ENCODE measurements at places on chromosomes 12 and 14.

- DNase-seq, result no peak
Measured at GRCh38 chr12:44465139-44465538, 411.0 kb downstream of the NELL2 start.

GRCh38 chr12:130555628-130556485 is 160.2 kb downstream of the RIMBP2 start:
- DNase-seq, result no peak

DNA sequence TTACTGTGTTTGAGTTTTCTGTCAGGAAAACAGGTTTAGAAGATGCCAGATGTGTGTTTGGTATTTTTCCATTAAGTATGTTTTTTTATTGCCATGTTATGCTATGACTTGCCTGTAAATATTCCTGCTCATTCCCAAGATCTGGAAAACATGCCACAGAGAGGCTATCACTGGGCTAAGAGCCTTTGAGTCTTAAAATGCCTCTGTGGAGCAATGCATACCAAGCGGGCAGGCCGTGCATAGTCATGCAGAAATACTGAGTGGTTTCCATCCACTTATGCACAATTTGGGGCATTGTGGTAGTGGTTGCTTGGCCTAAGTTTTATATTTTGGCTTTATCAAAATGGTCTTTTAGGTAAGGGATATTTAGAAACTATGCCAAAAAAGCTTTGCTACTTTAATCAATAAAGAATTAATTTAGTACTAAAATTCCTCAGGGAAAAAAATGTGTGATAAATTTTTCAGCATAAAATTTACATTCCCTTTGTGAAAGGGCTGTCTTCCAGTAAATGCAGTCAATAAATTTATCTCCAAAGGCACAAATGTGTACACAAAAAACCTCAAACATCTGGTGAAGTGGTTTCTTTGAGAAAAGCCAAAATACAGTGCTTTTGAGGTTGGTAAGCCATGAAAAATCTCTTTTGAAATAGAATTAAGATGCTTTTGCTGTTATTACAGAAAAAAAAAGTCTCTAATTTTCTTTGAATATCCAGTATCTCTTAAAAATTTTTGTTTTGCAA is 341.3 kb upstream of the FBXO33 start:
- DNase-seq, result no peak

DNA sequence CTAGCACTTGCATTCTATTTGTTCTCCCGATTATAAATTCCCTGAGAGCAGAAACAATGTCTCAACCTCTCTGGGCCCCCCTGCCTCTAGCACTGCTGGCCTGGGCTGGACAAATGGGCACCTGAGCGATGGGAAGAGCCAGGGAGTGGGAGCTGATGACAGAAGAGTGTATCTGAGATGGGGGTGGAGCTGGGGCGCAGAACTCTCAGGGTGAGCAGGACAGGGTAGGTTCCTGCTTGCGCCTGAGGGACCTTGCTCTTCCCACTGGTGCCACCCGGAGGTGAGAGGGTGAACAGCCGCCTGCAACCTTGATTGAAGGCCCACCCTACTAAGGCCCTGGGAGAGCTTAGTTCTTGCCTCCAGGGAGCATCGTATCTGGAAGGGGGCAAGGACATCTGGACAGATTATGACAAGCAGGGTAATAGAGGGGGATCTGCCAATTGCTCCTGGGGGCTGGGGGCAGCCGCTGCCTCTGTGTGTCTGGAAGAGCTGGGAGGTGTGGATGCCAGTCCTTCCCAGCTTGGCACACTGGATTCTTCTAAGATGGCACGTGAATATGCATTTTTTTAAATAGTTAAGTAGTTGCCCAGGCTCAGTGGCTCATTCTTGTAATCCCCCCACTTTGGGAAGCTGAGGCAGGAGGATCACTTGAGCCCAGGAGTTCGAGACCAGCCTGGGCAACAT is 43.0 kb upstream of the TSPAN9 start:
- peak; percentile 74 for DNase-seq

GRCh38 chr12:48221645-48222044 is 18.6 kb upstream of the OR10AD1 start:
- DNase-seq, result no peak

DNA sequence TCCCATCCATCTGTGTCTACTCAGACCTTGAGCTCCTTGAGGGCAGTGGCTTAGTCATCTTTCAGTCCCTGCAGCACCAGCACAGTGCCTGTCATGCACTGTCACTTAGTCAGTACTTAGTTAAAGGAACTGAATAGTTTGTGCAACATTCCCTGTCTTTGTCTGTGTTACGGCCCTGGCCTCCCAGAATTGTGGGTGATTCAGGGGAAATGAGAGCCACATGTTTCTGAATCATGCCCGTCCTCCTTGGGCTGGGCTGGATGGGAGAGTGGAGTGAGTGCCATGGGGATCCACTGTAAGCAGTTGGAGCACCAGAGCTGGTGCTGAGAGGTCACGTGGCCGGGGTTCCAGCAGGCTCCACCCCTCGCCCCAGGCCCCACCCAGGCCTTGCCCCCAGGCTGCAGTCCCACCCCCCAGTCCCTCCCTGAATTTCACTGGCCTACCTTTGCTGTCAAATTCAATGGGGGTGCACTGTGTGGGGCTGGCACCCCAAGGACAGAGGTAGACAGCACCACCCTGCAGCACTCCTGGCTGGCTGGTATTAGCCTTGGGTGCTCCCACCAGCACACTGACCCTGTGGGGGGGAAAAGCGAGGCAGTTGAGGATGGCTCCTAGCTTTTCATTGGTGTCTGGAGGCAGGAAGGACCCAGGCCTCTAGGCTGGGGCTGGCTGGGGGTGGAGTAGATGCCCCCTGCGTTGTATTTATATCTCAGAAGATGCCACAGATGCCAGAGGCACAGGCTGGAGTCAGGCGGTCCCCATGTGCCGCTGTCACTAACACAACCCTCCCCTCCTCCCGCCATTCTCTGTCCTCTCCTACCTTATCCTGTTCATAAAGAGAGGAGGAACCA is 7.5 kb downstream of the ITGA5 start:
- peak; percentile 99 for DNase-seq

DNA sequence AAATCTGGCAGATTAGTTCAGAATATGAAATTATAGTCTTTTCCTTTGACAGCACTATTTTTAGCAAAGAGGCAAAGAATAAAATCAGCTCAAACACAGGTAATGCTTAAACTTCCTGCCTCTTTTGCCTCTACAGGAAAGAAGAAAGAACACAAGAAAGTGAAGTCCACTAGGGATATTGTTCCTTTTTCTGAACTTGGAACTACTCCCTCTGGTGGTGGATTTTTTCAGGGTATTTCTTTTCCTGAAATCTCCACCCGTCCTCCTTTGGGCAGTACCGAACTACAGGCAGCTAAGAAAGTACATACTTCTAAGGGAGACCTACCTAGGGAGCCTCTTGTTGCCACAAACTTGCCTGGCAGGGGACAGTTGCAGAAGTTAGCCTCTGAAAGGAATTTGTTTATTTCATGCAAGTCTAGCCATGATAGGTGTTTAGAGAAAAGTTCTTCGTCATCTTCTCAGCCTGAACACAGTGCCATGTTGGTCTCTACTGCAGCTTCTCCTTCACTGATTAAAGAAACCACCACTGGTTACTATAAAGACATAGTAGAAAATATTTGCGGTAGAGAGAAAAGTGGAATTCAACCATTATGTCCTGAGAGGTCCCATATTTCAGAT is 17.4 kb downstream of the TMPO start:
- peak; percentile 62 for DNase-seq

DNA sequence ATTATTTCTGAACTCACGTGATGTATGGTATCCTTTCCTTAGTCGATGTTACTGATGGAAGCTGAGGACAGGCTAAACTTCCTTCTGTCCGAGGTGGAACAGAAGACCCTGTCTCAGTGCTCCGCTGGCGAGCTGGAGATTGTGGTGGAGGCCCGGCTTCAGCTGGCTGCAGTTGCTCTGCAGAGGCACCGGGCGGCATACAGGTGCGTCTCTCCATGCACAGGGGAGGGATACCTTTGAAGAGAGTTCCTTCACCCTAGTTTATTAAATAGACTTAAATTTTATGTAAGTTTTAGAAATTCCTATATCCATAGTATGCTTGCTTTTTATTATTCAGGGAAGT is 186.7 kb upstream of the NEDD1 start:
- no peak for DNase-seq

- DNase-seq, result peak; percentile 50
Measured at GRCh38 chr12:46546634-46547273, 174.2 kb upstream of the SLC38A2 start.

- no peak for DNase-seq
Measured at GRCh38 chr12:47991106-47992061, 12.9 kb downstream of the COL2A1 start.

DNA sequence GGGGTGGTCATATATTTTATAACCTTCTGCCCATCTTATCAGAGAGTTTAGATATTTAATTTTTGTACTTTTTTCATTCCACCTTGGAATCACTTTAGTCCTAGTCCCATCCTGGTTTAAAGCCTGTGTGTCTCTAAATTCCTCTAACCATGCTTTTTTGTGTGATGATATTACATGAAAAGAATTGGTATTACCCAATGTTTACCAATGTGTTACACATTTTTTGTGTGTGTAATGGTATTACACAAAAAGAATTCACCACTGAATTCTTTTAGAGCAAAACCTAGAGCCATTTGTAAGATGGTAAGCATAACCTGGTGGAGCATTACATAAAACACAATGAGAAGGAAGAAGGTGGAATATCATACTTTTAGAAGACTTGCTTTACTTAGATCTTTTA is 77.5 kb downstream of the FAR2 start:
- DNase-seq, result peak; percentile 51

GRCh38 chr12:114945351-114945750 is 261.4 kb upstream of the TBX3 start:
- no peak for DNase-seq

DNA sequence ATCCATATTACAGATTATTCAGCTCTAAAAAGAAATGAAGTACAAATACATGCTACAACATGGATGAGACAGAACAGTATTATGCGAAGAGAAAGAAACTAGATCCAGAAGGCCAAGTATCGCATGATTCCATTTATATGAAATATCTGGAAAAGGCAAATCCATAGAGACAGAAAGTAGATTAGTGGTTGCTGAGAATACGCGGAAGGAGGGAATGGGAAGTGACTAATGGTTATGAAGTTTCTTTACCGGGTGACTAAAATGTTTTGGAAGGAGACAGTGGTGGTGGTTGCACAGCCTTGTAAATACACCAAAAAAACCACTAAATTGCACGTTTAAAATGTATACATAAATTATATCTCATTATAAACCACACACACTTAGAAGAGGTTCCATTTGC is 12.5 kb downstream of the PRDM4 start:
- peak; percentile 83 for DNase-seq

GRCh38 chr12:127294651-127295210 is 972.2 kb upstream of the TMEM132C start:
- DNase-seq, result peak; percentile 36

- no peak for DNase-seq
Measured at GRCh38 chr12:7304456-7304855, 584 bp downstream of the ACSM4 start.

GRCh38 chr12:40634517-40635131 is 57.6 kb upstream of the CNTN1 start:
- no peak for DNase-seq

GRCh38 chr14:95620659-95621059 is 65.6 kb upstream of the TCL1B start:
- no peak for DNase-seq

GRCh38 chr12:58268069-58268468 is 326.7 kb downstream of the ATP23 start:
- DNase-seq, result peak; percentile 2

DNA sequence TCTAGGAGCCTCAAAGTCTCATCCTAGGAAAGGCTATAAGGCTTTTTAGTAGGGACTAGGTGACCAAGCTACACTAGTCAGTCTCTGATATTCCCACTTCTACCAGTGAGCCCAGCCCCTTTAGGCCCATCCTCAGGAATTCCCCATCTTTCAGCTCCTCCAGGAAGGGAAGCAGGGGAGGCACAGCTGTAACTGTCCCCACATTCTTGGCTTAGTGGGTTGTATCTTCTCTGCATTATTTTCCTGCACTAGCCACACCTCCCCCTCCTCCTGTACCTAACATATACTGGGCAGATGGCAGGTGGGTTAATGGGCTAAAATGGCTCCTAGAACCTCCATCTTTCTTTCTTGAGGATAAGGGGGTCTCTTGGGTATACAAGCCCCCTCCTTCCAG is 424 bp upstream of the CYP27B1 start:
- no peak for DNase-seq

- peak; percentile 1 for DNase-seq
Measured at GRCh38 chr14:44778604-44779003, 183.1 kb downstream of the KLHL28 start.

- no peak for DNase-seq
Measured at GRCh38 chr12:90965204-90965603, 10.2 kb upstream of the CCER1 start.

DNA sequence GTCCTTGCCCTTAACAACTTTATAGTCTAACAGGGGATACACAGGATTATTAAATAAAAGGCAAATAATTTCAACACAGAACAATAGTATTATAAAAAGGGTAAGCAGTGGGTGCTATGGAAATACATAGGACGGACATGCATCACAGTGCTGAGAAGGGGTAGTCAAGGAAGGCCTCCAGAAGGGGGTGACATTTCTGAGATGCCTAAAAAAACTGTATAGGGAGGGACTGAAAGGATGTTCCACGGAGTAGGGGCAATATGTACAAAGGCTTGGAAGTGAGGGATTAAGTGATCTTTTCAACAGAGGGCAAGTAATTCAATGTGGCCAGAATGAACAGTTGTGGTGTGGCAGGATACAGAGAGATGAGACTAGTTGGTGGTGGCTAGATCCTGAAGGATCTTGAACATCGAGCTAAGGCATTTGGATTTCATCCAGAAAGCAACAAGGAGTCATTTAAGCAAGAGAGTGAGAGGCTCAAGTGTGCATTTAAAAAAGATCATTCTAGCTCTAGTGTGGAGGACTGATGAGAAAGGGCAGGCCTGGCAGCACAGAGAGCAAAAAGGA is 8.9 kb upstream of the ATP5MC2 start:
- DNase-seq, result no peak

- DNase-seq, result peak; percentile 14
Measured at GRCh38 chr14:38107216-38107631, 100.5 kb upstream of the SSTR1 start.

GRCh38 chr14:78588906-78589305 is 418.7 kb downstream of the NRXN3 start:
- DNase-seq, result no peak

DNA sequence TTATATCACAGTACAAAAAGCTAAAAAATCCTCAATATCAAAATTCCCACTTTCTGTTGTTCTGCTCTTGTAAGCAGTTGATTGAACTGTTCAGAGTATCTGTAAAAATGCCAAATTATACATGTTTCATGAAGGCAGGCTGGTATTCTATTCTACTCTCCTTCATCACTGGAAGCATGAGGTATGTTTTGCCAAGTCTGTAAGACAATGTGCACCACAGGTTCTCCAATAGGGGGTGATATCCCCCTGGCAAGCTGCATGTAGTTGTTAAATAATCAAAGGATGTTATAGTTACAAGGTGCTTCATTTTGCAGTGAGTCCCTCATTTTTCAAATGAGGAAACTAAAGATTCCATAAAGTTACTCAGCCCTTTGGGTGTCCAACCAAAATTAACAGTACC is 15.1 kb upstream of the NEK9 start:
- peak; percentile 48 for DNase-seq

GRCh38 chr12:13066459-13066858 is 22.3 kb downstream of the FAM234B start:
- no peak for DNase-seq

GRCh38 chr12:17591005-17591681 is 498.9 kb downstream of the RERGL start:
- DNase-seq, result no peak

GRCh38 chr14:85958069-85958468 is 428.1 kb downstream of the FLRT2 start:
- DNase-seq, result no peak

GRCh38 chr12:32120419-32120818 is 13.8 kb downstream of the BICD1 start:
- DNase-seq, result no peak

Data from EH (cell line).